GM04504 (cell line): ENCODE measurements at places on chromosomes 12 and 14.

DNA sequence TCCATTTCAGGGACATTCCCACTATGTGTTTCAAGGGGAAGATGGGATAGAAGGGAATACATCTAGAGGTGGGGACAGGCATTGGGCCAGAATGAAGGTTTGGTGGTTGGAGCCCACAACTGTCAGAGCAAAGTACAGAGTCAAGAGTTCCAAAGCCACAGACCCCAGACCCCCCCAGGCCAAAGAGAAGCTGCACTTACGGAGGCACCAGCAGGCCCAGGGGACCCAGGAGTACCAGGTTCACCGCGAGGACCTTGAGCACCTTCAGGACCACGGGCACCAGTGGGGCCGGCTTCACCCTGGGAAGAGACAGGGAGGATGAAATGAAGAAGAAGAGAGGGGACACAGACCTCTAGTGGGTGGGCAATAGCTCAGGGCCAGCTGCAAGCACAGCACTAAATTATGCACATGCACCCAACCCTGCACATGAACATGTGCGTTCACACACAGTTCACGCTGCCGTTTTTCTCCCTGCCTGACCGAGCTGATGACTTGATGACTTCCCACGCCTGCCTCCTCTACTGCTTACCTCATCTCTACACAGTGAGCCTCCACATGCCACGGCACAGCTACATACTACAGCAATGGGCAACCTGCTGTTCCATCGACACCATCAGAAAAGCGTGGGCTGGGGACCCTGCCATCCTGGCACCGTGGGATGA, 16.7 kb downstream of the COL2A1 start:
- no peak for DNase-seq

GRCh38 chr14:90785471-90785870, 30.8 kb downstream of the TTC7B start:
- DNase-seq = no peak

GRCh38 chr12:85825746-85826145, 10.5 kb downstream of the RASSF9 start:
- DNase-seq = no peak

DNA sequence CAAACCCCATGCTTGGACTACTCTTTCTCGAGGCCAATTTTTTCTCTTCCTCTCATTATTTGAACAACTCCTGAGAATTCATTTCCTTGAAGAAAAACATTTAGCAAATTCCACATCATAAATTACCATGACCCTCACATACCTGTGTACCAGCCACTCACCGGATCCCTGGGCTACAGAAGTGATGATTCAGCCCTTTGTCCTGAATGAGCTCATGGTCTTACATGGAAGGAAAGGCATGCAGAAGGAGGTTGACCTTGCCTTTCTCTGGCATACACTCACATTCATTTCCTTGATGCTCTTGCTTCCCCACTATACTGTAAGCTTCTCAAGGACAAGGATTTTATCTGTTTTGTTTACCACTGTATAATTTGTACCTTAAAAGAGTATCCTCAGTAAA, 191.5 kb downstream of the SLC5A8 start:
- DNase-seq = peak; percentile 40

- no peak for DNase-seq
Measured at GRCh38 chr14:91374879-91375702, 42.5 kb downstream of the CCDC88C start.

- DNase-seq = no peak
Measured at GRCh38 chr12:108666401-108666881, 32.7 kb upstream of the SELPLG start.

DNA sequence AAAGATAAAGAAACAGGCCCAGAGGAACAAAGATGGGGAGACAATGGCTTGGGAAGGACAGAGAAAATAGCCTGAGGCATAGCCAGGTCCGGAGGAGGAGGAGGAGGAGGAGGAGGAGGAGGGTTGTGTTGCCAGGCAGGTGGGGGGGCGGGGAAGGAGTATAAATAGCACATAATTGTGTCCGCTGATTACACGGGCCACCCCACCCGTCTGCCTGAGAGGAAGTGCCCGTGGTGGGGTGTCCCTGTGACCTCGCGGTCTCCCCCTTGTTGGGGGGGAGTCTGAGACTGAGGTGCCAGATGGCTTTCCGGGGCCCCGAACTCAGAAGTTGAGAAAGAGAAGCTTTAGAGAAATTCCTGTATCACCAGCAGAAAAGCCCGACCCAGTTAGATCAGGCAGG, 1.9 kb upstream of the SP7 start:
- DNase-seq = no peak

- DNase-seq = peak; percentile 35
Measured at GRCh38 chr12:64400041-64400440, 4.2 kb upstream of the XPOT start.

DNA sequence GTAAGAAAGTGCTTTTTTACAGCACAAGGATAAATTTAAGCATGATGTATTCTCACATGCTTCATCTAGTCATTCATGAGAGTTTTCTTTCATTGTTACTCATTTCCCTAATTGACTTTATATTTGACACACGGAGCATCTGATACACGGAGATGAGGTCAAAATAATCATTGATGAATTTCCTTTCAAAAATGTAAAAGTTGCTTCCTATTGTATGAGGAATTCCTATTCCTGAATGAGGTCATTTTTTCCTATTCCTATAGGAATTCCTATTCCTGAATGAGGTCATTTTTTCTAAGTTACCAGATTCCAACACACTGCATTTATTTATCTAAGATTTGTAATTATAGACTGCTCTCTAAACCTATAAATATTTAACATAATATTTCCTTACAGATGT, 316.7 kb upstream of the KITLG start:
- DNase-seq = no peak

DNA sequence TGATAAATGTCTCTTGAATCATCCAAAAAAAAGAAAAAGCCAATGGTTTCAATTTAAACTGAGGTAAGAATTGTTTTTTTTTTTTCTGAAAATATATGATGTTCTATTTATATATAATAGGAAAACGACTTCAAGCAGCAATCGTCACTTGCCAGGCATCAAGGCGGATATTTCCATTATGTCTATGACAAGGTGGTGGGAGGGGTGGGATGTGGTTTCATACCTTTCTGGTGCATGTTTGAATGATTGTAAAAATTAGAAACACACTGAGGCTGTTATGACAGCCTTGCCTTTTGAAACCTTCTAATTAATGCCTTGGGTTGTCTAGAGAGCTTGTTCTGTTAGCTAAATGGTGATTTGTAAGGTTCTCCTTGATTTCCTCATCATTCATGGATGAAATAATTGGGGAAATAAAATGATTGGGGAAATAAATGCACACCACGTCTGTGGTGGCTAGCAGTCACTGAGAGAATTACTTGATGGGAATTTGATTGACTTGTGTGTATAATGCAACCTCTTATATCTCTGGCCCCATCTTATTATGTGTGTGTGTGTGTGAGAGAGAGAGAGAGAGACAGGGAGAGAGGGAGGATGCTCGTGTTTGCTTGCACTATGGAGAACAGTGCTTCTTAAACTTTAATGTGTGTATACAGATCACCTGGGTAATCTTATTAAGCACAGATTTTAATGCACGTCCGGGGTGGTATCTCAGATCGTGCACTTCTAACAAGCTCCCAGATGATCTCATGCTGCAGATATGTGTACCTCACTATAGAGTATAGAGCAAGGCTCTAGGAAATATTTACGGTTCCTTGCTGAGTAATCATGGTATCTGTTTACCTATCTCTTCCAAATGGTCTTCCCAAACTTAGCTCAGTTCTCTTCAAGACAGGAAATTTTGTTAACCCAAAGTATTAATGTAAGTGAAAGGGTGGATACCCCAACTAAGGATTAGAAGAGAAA, 502.6 kb downstream of the DIO2 start:
- DNase-seq = no peak

- no peak for DNase-seq
Measured at GRCh38 chr12:26534071-26534470, 298.9 kb downstream of the ITPR2 start.

- DNase-seq = no peak
Measured at GRCh38 chr14:39369029-39369428, 63.2 kb downstream of the FBXO33 start.

DNA sequence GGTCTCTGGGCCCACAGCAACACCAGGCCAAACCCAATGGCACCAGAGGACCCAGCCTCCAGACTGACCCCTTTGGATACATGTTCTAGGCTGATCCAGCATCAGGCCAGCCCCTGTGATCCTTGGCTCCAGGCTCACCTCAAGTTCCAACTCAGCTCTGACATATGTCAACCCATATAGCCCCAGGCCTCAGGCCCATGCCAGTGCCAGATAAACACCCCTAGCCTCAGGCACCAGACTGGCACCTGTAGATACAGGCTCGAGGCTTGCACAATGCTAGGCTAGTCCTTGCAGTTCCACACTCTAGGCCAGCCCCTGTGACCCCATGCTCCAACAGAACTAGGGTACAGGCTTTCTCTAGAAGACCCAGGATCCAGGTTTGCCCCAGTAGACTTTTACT, 287.5 kb downstream of the KCNC2 start:
- no peak for DNase-seq

DNA sequence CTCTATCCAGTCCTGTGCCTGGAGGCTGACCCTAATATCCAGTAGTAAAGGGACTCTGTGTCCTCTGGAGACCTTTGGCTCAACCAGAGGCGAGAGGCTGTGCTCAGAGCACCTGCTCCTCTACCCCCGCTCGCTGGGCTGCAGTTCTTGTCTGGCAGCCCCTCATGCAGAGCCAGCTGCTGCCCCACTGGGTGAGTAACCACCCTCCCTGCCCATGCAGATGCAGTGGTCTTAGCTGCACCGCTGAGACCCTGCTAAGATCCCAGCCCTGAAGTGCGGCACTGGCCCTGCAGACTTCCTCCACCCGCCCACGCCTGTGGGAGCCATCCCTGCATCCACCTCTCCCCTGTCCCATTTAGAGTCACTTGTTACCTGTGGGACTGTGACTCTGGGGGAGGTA, 347.5 kb upstream of the SFSWAP start:
- no peak for DNase-seq

- no peak for DNase-seq
Measured at GRCh38 chr12:104582739-104583138, 126.0 kb downstream of the CHST11 start.

DNA sequence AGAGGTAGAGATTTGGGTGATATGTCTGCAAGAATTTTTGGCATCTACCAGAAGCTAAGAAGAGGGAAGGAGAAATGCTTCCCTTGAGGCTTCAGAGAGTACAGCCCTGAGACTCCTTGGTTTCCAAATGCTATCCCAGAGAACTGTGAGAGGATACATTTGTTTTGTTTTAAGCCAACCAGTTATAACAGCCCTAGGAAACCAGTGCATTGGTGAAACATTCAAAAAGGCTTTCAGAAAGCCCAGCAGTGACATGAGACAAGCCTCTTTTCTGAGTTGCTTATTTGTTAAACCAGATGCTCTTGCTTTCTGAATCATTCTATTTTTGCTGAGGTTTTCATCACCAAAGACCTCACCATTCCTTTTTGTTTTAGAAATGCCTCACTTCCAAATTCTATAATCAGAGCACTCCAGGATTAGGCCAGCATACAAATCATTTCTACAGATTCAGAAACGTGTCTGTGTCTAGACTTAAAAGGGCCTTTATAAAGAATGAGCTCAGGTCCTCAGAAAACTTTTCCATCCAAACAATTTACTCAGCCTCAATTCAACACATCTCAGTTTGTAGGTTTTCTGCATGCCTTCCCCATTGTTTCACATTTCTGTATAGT, 1617.8 kb upstream of the FLRT2 start:
- no peak for DNase-seq

DNA sequence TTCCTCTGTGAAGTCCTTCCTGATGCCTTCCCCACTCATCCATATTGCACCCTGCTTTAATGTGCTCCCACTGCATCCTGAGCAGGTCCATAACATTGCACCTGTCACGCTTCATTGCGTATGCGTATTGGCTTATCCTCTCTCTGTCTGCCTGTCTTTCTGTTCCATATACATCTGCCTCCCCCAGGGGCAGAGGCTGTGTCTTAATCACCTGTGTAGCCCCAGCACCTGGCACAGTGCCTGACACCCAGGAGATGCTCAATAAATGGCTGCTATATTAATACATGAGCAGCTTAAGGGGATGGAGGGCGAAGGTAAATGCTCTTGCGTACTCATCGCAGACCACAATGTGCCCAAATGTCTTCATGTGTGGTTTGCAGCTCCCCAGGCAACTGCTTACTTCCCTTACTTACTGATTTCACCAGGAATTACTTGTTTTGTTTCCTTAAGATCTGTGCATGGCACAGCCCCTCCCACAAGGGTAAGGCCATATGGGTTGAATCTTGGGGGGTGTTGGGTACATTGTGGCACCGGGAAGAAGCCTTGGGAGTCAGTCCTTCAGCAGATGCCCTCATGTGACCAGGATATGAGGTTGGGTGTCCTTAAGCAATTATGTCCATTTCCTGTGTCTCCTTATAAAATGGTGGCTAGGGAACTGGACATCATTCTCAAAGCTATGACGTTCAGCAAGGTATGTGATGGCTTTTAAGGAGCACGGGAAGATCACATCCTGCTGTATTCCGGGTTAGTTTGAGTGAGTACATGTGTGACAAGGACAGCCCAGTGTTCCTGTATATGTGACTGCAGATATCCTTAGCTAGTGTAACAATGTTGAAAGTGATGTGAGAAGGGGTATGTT, 848 bp upstream of the CPNE6 start:
- no peak for DNase-seq

GRCh38 chr14:92719890-92720323, 28.5 kb downstream of the LGMN start:
- DNase-seq = peak; percentile 25

DNA sequence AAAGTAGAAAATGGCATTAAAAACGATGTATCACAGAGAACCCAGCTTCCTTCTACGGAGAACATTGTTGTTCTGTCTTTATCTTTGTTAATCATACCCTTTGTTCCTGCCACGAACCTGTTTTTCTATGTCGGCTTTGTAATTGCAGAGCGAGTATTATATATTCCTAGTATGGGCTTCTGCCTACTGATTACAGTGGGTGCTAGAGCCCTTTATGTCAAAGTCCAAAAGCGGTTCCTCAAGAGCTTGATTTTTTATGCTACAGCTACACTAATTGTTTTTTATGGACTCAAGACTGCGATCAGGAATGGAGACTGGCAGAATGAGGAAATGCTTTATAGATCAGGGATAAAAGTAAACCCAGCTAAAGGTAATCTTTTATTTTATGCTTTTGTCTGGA, 209.6 kb downstream of the TMTC2 start:
- no peak for DNase-seq

DNA sequence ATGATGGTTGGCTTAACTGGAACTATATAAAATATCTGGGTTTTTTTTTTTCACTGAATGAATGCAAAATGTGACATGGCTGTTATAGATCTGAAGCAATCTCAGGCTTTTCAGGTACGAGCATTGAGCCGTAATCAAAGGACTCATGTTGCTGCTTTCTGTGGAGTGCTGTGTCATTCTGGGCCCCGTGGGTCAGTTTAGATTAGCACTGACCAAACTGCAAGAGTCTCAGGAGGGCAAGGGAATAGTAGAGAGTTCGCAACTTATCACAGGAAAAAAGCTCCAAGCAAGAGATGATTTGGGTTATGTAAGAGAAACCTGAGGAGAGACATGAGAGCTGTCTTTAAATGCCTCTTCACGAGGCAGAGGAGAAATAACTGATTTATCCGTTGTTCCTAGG, 59.1 kb downstream of the UBR7 start:
- DNase-seq = no peak

DNA sequence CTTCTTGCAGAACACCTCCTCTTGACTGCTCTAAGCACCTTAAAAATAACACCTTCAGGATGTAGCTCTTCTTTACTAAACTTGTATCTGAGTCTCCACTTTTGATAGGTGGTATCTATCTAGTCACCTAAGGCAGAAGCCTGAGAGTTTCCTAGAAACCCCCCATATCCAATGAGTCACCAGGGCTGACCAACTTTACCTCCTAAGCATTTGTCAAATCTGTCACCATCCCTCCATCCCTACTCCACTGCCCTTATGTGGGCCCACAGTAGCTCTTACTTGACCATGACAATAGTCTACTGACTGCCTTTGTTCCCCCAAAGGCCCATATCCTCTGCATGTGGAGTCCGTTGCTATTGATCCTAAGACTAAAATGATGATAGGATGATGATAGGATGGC, 15.9 kb downstream of the AVIL start:
- DNase-seq = no peak
